ENCODE measurements at places on chromosomes 7 and 10.

DNA sequence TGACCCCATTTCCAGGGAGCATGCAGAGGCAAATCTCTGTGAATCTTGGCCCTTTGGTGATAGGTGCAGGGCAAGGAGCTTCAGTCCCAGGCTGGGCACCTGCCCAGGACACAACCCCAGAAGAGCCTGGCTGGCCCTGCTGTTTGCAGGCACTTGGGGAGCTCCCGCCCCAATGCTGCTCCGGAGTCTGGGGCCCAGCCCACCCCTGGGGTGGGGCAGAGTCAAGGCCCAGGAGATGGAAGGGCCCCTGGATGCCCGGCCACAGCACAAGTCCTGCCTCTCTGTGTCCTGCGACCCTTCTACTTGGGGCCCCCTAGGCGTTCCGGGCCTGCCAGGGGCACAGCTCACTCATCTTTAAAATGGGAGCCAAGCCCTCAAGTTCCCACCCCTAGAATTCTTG lies 24.7 kb downstream of the PDGFA start:
- peaks cover 6% of the 10 kb centered on the region for H3K4me1 ChIP-seq
- H3K27ac ChIP-seq = no peak overlapping the region
- H3K36me3 ChIP-seq = no peaks in the 10 kb centered on the region
- no peak for DNase-seq

- H3K27me3 ChIP-seq = no peaks in the 10 kb centered on the region
- H3K36me3 ChIP-seq = peaks cover 5% of the 10 kb centered on the region
- H3K4me3 ChIP-seq = no peak overlapping the region
Observed at GRCh38 chr7:101973130-101973529, 155.7 kb downstream of the CUX1 start.

DNA sequence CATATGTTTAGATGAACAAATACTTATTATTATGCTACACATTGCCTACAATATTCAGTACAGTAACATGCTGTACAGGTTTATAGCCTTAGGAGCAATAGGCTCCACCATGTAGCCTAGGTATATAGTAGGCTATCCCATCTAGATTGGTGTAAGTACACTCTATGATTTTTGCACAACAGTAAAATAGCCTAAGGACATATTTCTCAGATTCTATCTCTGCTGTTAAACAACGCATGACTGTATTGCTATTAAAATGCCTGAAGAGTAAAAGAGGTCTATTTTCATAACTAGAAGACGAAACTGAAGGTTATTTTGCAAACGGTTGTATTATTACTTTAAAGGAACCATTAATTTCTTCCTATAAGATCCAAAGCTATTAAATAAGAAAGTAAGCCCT lies 88.3 kb downstream of the SEMA3A start:
- H3K27ac ChIP-seq = no peak overlapping the region
- no peaks in the 10 kb centered on the region for H3K27me3 ChIP-seq
- no peaks in the 10 kb centered on the region for H3K36me3 ChIP-seq
- no peak for DNase-seq
- no peak overlapping the region for H3K4me3 ChIP-seq
- no peaks in the 10 kb centered on the region for H3K4me1 ChIP-seq

- no peaks in the 10 kb centered on the region for H3K4me1 ChIP-seq
- H3K4me3 ChIP-seq = no peak overlapping the region
- no peaks in the 10 kb centered on the region for H3K27me3 ChIP-seq
- no peak for DNase-seq
Observed at GRCh38 chr7:68470836-68471435, 1127.3 kb upstream of the AUTS2 start.

DNA sequence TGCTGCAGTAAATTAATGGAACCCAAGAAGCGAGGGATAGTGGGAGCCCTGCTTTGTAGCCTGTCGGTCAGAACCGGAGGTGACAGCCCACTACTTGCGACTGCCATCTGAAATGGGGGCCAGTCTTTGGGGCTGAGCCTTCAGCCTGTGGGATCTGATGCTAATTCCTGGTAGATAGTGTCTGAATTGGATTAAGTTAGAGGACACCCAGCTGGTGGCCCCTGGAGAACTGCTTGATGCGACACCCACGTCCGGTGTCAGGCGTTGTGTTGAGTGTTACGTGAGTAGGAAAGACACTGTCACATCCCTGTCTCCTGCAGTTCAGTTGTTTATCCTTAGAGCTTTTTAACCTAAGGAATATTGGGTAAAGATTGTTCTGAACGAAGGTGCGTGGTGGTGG lies 5.0 kb downstream of the EIF3B start:
- DNase-seq = no peak
- peaks cover 51% of the 10 kb centered on the region for H3K36me3 ChIP-seq

DNA sequence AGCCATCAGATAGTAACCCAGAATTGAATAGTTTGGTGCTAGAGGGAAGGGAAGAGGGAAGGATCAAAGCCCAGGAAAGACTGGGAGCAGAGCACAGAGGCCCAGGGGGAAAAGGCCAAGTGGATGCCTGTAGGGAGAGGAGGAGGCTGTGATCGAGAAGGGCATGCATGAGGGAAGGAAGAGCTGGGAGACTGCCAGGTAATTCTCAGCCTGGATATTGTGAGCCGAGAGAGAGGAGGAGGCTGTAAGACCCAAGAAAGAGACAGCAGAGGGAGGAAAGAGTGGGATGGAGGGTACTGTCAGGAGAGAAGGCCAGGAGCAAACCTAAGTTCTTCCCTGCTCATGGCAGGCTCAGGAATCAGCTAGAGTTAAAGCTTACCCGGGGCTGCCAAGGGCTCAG lies 178.2 kb downstream of the CCDC3 start:
- peaks cover 17% of the 10 kb centered on the region for H3K36me3 ChIP-seq
- no peak for DNase-seq
- H3K27ac ChIP-seq = no peak overlapping the region
- no peak overlapping the region for H3K4me3 ChIP-seq
- peaks cover 12% of the 10 kb centered on the region for H3K4me1 ChIP-seq
- H3K27me3 ChIP-seq = no peaks in the 10 kb centered on the region

GRCh38 chr10:44980309-44981171 lies 1.9 kb upstream of the DEPP1 start:
- no peaks in the 10 kb centered on the region for H3K27me3 ChIP-seq
- no peak overlapping the region for H3K4me3 ChIP-seq
- H3K4me1 ChIP-seq = no peaks in the 10 kb centered on the region

GRCh38 chr10:61319386-61320256 lies 133.6 kb downstream of the TMEM26 start:
- H3K27ac ChIP-seq = no peak overlapping the region
- no peak for DNase-seq
- H3K4me1 ChIP-seq = peaks cover 8% of the 10 kb centered on the region
- H3K27me3 ChIP-seq = peaks cover 5% of the 10 kb centered on the region

DNA sequence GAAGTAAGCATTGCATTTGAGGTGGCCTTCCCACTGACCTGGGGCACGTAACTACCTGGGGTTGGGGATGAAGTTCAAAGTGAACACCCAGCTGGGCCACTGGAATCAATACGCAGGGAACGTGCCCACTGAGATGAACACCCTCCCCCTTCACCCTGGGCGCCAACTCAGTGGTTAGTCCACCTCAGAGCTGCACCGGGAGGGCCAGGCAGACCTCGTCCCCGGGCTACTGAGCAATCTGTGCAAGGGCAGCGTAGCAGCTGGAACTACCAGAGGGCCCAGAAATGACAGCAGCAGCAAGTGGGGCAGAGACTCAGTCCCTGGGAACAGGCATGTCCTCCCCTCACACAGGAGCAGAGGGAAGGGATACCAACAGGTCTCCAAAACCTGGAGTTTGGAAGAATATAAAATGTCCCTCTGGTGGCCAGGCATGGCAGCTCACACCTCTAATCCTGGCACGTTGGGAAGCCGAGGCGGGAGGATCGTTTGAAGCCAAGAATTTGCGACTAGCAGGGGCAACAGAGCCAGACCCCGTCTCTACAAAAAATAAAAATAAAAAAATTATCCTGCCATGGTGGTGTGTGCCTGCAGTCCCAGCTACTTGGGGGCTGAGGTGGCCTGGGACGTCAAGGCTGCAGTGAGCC lies 143.9 kb downstream of the SH3PXD2A start:
- H3K36me3 ChIP-seq = no peaks in the 10 kb centered on the region
- no peak for DNase-seq
- no peaks in the 10 kb centered on the region for H3K27me3 ChIP-seq
- no peaks in the 10 kb centered on the region for H3K4me1 ChIP-seq
- no peak overlapping the region for H3K27ac ChIP-seq

DNA sequence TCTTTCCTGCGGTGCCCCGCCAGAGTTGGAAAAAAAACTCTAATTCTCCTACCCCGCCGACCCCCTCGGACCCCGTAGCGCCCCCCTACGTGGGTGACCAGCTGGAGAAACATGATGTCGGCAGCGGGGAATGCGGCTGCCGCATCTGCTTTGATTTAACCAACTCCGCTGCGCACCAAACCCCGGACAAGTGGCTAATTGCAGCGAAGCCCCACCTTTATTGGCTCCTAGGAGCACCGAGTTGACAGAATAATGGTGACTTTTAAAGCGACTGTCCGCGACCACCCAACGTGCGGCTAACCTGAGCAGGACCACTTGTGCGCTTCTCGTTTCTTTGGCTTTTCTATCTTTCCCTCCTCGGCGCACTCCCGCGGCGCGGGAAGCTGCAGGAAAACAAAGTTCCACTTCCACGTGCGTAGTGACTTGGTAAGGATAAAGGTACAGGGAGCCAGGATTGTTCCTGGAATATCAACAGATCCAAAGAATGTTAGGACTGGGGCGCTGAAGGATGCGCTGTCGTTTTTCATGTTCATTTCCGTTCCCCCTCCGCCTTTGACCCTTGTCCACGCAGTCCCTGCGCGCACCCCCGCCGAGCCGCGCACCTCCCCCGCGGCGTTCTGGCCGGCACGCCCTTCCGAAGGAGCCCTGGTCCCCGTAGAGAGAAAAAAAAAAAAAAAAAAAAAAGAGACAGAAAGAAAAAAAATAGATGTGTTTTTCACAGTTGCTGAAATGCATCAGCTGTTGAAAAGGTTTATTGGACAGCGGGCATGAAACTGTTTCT lies 1.4 kb downstream of the WNT16 start:
- H3K36me3 ChIP-seq = peaks cover 2% of the 10 kb centered on the region
- no peak for DNase-seq
- H3K4me3 ChIP-seq = peak overlapping the region; percentile 54
- H3K27me3 ChIP-seq = peaks cover 80% of the 10 kb centered on the region
- H3K4me1 ChIP-seq = peaks cover 21% of the 10 kb centered on the region

All from central memory CD8-positive, alpha-beta T cell (primary cell).